ENCODE measurements at places on chromosomes 4 and X.

- no peak for DNase-seq
These were observed 29.1 kb upstream of the ADH1C start for GRCh38 chr4:99381588-99382175.

DNA sequence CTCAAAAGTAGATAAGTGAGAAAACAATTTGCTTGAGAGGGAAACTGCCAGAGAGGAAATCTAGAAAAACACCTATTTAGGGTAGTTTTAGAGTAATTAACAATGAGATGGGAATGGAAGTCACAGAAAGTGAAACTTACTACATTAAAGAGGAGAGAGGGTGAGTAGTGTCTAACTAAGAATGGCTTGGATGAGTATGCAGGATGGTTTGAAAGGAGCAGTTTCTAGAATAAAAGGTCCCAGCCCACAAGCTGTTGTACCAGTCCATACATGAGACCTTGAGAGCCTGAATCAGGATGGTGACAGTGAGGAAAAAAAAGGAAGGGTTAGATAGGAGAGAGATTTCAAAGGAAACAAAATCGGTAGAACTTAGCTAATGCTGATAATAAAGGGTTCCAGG is 1.3 kb downstream of the GAR1 start:
- DNase-seq, result no peak

- no peak for DNase-seq
These were observed 90.1 kb downstream of the IRF2 start for GRCh38 chr4:184384056-184384809.

- no peak for DNase-seq
These were observed 56.3 kb downstream of the CCDC149 start for GRCh38 chr4:24856586-24856985.
